ENCODE measurements at places on chromosomes 12 and 14.

- no peak for DNase-seq
These were observed 6.2 kb downstream of the INF2 start for GRCh38 chr14:104695660-104696000.

GRCh38 chr12:51087818-51088217 lies 4.4 kb upstream of the CSRNP2 start:
- no peak for DNase-seq

DNA sequence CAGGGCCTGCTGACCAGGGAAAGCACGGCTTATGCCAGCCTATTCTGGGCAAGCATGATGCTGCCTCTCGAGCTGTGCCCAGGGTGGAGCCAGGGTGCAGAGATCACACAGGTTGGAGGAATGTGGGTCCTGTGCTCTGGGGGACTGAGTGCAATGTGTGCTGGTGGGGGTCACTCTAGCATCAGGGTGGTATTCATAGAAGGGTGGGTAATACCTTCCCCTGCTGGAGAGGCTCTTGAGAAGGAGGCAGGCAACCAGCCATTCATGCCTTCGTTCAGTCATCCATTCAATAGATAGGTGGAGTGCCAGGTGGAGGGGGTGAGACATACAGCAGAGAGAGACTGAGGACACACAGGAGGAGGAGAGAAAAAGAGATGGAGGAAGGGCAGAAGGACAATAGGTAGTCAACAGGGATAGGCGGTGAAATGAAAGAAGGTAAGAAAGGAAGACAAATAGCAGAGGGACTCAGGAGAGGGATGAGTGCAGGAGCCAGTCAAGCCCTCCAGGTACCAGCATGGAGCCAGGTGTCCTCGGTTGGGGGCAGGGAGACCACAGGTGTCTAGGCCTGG lies 5.2 kb upstream of the ZNF385A start:
- DNase-seq: peak; percentile 16

DNA sequence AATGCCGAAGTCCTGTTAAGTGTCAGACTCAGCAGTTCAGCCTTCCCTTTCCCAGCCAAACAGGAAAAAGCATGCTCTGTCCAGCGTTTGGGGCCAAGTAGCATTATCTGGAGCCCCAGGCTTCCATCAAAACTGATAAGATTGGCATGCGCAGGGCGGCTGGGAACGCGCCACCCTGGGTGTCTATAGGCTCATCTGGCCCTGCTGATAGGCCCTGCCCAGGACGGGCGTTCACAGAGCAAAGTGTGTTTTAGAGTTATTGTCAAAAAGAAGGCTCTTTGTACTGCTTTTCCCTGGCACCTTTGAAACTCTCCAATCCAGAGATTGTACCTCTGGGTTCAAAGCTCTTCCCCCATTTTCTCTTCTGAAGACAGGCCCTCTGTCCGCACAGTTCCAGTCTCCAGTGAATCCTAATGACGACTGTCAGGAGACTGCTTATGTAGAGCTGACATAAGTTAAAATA lies at the start of gene ART4:
TSS of gene ART4 (minus strand) at position 102 of the 463 bp plus-strand sequence. CDS start 413 bp downstream, outside the sequence.
- no peak for DNase-seq

DNA sequence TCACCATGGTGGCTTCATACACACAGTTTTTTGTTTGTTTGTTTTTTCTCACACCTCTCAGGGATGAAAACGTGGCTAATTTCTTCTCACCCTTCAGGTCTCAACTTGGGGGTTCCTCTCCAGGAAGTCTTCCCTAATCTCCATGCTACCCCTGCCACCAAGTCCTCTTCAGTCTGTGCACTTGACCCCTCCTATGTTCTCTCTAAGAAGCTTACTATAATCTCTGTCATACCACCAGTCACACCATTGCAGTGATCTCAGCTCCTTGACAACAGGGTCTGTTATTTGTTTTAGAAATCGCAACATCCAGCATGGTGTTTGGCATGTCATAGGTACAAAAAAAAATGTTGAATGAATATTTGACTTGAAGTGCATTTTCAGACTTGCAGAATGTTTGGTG lies 83.4 kb downstream of the PRORP start:
- DNase-seq: no peak
